Stimulated activated CD4-positive, alpha-beta T cell treated with anti-CD3 and anti-CD28 coated beads, Interleukin-4, amount 100 ng/mL, for 24 hours (primary cell): ENCODE measurements at places on chromosomes 5 and 9.
A peak's percentile ranks its signal among the peaks of the same experiment; 100 is the strongest.

- no peak for DNase-seq
Measured at GRCh38 chr9:89799221-89799620, 194.4 kb downstream of the GADD45G start.

DNA sequence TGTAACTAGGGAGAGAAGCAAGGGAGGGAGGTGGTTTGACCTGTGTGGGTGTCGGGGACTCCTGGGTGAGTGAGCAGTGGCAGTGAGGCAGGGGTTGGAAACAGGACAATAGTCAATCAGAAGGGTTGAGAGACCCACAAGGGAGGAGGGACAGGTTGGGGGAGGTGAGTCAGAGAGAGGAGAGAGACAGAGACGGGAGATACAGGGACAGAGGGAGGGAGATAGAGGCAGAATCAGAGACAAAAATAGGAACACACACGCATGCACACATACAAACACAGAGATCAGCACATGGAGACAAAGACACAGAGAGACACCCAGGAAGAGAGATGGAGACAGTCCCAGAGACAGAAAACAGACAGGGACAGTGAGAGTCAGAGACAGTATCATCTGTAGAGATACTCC lies 39.3 kb upstream of the PTGS1 start:
- no peak for DNase-seq

DNA sequence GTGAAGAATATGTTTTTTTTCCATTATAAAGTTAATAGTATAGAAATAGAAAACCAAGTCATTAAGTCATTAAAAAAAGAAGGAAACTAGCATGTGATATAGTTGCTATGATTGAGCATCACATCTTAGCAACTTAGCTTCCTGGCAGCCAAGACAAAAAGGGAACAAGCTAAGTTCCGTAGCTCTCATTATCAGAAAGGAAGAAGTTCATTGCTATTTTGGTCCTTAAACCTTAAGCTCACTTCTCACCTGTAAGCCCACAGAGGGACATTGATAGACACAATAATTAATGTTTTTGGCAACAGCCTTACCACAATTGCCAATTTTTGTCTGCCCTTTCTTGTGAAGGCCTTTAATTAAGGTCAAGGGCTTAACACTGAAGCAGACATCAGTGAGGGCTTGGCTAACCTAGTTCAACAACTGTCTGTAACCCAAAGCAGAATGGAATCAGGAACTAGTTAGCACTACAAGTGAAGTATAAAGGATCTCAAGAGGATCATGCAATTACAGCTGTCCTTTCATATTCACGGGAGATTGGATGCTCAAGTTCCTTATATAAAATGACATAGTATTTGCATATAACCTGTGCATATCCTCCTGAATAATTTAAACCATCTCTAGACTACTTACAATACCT lies 24.0 kb upstream of the KLF4 start:
- DNase-seq, result no peak

DNA sequence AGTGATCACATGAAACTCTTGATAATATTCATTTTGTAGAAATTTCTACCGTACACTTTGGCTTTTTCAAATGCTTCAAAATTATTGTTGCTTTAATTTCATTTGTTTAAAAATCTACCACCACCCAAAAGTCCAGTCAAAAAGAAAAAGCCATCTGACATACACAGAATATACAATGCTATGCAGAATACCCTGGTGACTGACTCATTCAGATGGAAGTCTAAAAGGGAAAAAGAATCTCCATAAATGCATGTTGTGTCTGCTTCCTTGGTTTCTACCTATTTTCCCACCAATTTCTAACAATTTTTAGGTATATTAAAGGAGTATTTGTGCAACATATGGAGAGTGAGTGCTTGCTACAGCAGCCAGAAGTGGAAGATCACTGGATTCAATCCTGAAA lies 9.3 kb upstream of the RAPGEF6 start:
- no peak for DNase-seq

- no peak for DNase-seq
Measured at GRCh38 chr5:171122372-171122771, 186.7 kb upstream of the TLX3 start.

DNA sequence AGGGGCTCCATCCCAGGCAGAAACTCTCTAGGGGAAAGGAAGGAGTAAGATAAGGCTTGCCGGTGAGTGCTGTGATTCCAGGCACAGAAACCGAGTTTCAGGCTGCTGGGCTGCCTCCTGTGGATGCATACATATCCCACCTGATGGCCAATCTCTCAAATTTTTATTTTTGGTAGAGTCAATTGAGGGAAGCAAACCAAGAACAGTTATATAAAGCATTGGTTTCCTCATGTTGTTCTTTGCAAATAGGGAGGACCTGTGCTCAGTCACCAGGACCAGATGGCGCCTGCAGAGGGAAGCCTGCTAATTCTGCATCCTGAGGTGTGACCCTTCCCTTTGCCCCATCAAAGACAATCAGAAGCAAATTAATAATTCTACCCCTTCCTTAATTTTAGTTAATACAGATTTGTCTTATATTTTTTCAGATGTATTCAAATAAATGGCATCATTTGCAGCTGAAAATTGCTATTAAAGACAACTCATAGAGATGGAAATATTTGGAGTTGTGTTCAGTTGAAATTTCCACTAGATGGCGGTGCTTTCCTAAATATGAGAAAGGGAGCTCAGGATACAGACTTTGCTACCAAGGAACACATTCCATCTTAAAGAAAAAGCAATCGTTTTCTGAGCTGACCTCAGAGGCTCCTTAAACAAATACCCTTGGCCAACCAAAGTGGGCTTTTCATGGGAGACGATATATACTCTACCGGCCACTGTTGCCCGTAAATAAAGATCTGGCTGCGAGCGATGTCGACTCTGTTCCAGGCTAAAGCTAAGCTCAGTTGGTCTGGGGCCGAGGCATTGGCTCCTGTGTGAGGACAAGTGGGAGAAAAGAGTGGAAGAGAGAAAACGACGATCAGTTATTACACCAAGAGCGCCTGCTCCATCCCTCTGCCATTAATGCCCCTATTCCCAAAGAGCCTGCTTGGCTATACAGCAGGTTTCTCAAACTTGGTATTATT lies 225.7 kb upstream of the KLF9 start:
- no peak for DNase-seq

GRCh38 chr9:76657265-76657664 lies 107.0 kb upstream of the PCA3 start:
- no peak for DNase-seq

DNA sequence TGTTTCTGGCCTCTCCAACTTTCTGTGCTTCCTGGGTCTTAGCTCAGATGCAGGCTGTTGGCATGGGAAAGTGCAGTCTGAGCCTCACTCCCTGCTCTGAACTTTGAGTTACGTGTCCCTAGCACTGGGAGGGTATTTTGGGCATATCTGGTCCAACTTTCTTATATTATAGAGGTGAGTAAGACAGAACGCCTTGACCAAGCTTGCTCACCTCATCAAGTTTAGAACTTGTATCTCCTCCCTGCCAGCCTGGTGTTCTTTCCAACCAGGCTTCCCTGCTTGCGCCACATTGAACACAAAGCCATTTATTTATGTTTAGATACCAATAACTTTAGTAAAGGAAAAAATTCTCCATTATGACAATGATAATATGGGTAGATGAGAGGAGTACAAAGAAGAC lies 33.2 kb downstream of the TNC start:
- no peak for DNase-seq

DNA sequence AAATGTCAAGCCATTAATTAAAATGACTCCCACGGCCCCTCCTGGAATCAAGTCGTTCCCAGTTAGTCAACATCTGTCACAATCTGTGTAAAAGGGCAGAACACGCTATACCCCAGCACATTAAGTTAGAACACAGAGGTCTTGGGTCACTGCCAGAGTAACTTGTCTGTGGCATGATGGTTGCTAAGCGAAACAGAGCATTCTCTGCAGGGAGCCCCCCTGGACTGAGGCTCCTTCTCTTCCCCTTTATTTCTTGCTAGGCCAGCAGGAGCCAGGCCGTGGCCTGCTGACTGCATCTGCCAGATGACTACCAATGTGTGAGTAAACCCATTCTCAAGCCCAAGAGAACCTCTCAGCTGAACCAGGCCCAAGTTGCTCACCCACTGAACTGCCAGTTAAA lies 51.9 kb upstream of the ZBED3 start:
- no peak for DNase-seq

DNA sequence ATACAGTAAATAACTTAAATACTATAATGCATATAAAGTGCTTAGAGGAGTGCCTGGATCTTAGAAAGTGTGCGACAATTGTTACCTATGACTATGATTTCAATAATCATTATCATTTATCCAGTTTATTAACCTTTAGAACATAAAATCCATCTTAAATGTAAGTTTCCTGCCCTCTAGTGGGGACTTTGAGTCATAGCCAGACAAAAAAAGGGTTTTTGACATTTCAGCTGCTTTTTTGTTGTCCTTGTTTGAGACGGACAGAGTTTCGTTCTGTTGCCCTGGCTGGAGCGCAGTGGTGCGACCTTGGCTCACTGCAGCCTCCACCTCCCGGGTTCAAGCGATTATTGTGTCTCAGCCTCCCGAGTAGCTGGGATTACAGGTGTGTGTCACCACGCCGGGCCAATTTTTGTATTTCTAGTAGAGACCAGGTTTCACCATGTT lies 9.7 kb upstream of the C9orf152 start:
- no peak for DNase-seq

DNA sequence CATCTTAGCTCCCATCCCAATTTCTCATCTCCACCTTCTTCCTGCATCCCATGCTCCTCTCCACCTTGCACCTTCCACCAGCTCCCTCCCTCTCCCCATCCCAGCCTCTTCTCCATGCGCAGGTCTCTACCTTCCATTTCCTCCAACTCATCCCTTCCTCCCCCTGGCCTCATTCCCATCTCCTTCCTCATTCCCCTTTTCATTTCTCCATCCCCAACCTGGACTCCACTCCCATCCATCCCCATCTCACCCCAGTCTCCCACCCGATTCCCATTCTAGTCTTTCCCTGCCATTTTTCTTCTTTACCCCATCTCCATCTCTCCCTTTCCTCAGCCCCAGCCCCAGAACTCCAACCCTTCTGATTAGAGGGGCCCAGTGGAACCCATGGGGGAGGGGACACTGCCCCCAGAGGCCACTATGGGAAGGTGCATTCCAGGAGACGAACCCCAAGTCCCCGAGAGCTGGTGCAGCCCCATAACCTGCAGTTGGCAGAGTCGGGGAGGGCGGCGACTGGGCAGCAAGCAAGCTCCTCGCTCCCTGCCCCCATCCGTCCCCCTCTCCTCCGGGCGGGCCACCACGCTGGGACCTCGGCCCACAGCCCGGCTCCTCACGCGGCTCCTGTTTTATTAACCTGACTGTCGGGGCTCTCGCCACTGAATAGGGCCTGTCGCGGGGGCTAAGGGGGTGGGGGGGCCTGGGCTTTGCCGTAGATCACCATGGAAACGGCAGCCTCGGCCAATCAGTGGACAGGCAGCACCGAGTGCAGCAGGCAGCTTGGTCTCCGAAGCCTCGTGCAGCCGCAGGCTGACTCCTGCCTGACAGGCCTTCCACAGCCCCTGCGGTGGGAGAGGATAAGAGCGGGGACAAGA lies 66.7 kb downstream of the PCDH1 start:
- DNase-seq, result peak; percentile 15

GRCh38 chr9:124420991-124421543 lies 5.8 kb upstream of the PSMB7 start:
- no peak for DNase-seq

GRCh38 chr5:55226934-55227663 lies at the start of gene MCIDAS:
Gene MCIDAS (minus strand): TSS chr5:55227315. CDS start chr5:55227138, 177 bp downstream.
- peak; percentile 61 for DNase-seq

DNA sequence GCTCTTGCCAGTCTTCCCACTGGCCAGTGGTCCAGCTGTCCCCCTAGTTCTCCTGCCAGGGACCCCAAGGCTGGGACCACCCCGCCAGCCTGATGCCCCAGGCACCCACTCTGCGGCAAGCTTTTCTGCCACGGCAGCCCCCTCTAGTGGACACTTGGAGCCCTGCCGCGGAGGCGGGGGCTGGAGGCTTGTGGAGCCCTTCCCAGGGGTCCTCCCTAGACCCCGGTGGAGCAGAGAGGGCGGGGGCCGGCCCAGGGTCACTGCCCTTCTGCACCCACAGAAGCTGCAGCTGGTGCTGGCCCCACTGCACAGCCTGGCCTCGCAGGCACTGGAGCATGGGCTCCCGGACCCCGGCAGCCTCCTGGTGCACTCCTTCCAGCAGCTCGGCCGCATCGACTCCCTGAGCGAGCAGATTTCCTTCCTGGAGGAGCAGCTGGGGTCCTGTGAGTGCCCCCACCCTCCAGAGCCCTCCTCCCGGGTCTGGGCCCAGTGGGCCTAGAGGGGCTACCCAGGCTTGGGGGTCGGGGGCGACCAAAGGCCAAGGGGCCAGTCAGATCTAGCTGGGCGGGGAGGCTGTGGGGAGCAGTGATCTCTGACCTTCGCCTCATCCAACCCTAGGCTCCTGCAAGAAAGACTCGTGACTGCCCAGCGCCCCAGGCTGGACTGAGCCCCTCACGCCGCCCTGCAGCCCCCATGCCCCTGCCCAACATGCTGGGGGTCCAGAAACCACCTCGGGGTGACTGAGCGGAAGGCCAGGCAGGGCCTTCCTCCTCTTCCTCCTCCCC lies 9.1 kb downstream of the EGFL7 start:
- peak; percentile 45 for DNase-seq

- no peak for DNase-seq
Measured at GRCh38 chr5:38765399-38765861, 80.4 kb upstream of the OSMR start.

GRCh38 chr9:83346655-83347420 lies 191.4 kb downstream of the FRMD3 start:
- no peak for DNase-seq

DNA sequence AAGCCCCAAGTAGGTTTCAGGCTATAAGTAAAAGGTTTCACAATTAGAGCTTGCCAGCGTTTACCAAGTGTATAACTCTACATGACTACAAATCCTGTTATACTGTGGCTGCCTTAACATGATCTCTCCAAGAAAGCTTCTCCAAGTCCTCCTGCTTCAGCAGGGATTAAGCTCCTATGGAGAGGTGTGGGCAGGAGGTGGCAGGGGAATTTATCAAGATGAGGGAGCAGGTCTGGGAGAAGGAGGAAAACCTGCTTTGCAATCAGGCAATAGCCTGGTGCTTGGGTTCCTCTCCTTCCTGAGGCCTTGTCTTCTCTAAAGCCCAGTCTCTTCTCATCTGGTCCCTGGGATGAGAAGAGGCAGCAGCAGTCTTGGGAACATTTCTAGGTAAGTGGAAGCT lies 135.2 kb downstream of the TSSK1B start:
- DNase-seq, result no peak

DNA sequence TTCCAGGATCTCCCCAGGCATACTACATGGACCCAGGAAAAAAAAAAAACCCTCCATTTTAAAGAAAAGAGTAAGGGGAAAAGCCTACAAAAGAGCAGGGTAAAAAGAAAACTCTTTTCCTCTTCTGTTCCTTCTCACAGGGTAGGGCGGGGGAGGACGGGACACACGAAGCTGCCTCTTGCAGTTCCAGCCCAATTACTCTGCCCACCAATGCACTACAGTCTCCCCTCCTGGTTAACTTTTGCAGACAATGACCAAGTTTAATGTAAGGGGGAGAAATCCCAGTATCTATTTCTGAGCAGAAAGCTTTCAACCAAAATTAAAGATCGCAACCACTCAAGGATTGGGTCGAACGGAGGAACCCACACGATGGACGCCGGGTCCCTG lies 1.3 kb downstream of the BRD3 start:
- no peak for DNase-seq

- no peak for DNase-seq
Measured at GRCh38 chr5:89071941-89072331, 189.0 kb upstream of the MEF2C start.
